Activated naive CD4-positive, alpha-beta T cell treated with anti-CD3 and anti-CD28 coated beads for 36 hours (primary cell): ENCODE measurements at places on chromosomes 5 and 9.

GRCh38 chr5:104084896-104085295 lies 522.3 kb upstream of the NUDT12 start:
- no peak for DNase-seq

DNA sequence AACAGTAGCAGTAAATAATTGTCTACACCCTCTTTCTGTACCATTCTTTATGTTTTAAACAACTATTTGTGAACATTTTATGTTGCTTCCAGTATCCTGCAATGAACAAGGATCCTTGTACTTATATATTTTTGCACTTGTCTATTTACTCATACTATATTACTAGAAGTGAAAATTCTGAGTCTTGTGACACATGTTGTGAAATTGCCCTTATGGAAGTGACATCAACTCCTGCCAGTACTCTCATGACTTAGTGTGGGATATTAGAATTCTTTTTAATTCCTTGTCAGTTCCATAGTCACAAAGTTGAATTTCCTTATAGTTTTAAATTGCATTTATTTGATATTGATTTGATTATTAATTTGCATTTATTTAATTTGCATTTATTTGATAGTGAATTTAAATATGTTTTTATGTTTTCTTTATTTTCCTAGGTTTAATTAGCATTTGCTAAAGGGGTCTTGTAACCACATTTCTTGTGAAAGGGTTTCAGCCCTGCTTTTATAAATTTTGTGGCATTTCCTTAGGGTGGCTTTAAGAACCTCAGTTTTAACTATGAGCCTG lies 27.7 kb downstream of the PARP8 start:
- no peak for DNase-seq

- DNase-seq: no peak
Measured at GRCh38 chr5:125813221-125813974, 609.8 kb upstream of the GRAMD2B start.

DNA sequence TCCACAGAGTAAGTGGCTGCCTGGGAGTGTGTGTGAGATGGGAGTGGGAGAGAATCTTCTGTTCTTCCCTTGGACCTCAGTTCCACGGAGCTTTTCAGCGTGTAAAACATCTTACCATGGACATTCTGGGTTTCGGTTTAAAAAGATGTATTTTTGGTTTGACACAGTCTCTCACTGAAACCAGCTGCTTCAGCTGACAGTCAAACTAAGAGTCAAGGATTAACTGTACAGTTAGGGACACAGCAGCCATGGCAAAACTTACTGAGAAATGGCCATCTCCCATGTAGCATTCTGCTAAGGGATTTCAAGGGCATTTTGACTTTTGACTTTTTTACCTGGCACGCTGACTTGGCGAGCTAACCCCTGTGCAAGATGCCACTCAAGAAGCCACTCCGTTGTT lies 93.8 kb upstream of the IL12B start:
- no peak for DNase-seq
